GDM1 (cell line): ENCODE measurements at places on chromosomes 12 and 14.

DNA sequence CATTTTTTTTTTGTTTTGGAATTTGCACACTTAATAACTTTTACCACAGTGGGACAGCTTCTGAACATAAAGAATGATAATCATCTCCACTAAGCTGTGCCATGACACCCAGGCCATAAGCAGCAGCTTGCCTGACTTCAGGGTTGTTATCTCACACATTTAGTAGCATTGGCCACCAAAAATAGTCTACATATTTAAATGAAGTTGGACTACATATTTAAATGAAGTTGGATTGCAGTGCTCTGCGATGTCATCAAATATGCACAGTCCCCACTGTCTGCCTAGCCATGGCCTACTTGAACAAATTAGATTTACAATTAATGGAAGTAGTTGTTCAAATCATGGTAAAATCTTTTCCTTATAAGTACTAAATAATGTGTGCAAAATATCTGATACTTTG lies 101.0 kb downstream of the KLRB1 start:
- no peak for DNase-seq

DNA sequence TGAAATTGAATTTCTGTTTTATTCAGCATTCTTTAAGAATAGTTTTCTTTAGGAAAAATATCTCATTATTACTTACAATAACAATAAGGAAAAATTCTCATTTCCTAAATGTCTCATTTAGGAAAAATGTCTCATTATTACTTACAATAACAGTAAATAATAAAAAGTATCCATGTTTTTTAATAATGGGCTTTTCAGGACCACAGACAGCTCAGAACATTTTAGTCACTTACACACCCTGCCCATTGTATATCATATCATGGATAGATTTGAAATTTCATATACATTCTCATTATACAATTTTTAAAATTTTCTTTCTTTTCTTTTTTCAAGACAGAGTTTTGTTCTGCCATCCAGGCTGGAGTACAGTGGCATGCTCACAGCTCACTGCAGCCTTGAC lies 58.9 kb downstream of the ASCL1 start:
- no peak for DNase-seq

- DNase-seq, result no peak
These were observed 43.6 kb downstream of the RFLNA start for GRCh38 chr12:124338448-124338847.

DNA sequence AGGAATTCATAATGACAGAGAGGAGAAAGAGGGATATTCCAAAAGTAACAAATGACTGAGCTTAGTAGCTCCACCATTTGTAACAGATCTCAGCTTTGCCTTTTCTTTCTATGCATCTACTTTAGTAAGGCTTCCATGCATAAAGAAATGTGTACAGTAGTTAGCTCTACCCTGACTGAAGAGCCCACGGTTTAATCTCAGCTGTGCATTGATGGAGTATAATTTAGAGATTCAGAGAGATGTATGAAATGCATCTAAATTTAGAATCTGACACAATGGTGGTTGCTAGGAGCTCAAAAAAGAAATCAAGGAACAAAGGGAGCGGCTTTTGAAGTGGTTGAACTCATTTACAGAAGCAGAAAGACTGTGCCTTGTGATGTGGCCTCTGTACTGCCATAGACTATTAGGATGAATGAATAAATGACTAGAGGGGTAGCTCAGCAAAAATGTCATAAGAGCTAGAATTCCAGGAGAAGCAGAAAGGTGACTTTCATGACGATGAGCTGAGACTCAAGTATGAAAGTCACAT lies 838.6 kb downstream of the RPS29 start:
- no peak for DNase-seq

GRCh38 chr12:132228476-132229192 lies 84.4 kb downstream of the NOC4L start:
- no peak for DNase-seq

DNA sequence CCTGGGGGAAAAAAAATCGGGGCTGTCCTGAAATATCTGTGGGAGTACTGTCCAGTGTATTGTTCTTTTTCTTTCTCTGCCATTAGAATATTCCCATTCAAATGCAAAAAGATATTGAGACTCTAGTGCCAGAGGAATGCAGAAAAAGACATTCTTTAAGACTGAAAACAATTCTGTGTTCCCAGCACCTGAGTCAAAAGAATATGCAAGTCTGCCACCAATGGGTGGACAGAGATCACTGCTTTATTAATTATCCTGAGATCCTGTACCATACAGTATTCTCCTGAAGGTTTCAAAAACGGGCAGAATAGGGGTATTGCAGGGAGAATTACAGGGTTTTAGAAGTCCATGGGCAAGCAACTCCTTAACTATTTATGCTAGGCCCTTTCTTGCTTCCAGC lies 361.8 kb downstream of the C12orf50 start:
- DNase-seq, result no peak

DNA sequence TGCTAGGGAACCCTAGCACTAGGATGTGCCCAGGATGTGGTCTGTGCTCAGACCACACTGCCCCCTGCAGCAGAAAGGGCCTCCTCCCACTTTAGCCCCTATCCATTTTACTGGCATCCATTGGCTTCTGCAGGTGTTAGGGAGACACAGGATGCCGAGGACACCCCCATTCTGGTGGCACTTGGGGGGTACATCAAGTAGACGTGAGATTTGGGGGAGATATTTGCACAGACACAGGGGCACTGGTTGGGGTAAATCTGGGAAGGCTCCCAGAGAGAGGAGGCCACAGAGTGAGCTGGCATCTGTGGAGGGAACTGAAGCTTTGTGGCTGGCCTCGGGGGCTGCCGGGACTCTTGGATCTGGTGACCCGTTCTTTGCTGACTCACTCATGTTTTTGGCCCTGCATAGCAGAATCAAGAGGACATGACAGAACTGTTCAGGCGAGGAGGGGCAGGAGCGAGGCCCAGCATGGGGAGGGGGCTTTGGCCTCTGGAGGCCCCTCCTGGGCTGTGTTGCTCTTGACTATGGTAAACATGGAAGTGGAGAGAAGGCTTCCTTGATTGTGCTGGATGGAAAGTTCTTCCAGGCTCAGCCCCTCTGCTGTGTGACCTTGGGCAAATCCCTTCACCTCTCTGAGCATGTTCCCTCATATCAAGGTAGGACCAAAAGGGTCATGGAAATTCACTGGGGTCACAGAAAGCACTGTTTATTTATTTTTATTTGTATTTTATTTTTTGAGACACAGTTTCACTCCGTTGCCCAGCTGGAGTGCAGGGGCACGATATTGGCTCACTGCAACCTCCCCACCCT lies 1.8 kb downstream of the PLBD2 start:
- no peak for DNase-seq

DNA sequence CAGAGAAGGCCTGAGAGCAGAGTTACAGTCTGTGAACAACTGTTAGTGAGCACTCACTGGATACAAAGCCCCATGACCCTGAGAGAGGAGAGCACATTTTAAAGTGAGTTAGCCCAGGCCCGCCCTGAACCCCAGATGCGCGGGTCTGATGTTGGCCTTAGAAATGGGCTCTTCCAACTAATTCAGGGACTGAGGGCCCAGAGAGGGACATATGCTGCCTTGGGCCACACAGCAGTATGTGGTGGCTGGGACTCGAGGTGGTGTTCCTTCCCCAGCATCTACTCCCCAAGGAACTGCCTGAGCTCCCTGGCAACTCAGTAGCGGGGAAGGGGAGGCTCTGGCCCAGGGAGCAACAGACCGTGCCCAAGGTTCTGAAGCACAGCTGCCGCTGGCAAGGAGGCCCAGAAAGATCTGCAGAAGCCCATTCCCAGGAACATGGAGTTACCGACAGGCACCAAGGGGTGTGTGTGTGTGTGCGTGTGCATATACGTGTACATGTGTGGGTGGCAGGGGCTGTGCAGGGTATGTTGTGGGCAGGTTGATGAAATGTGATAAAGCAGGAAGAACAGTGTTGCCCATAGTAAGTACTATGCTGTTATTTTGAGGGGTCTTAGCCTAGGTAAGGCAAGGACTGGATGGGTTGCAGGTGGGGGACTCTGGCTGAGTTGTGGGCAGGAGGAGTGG lies 40.5 kb downstream of the KRT80 start:
- DNase-seq, result no peak

GRCh38 chr14:89858089-89858488 lies 96.4 kb downstream of the EFCAB11 start:
- no peak for DNase-seq

DNA sequence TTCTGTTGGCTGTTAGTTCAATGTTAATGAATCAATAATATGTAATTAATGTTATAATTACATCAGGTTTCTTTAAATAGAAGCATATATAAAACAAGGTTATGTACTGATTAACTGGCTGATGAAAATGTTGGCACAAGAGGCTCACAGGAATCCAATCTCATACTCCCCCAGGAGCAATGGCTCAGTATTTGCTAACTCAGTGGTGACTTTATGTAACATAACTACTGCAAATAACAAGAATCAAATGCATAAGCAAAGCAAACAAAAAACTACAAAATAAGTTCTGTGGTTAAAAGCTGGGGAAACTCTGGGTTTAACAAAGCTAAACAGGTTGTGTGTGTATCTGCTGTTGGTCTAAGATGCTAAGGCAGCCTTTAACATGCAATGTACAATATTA lies 27.7 kb upstream of the BBS10 start:
- DNase-seq, result no peak

- peak; percentile 61 for DNase-seq
These were observed 418.5 kb downstream of the TMEM121 start for GRCh38 chr14:105944632-105945610.

DNA sequence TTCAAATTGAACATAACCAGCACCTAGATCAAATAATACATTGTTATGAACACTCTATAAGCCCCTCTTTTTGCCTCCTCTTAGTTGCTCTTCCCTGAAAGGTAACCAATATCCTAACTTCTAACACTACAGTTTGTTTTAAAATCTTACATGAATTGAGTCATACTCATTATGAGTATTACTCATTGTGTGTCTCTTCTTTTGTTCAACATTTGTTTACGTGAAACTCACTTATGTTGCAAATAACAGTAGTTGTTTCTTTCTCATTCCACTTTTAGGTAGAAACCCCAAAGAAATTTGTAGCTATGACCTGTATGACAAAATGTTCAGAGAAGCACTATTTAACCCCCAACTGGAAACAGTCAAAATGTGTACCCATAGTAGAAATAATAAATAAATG lies 6.6 kb downstream of the LRRC9 start:
- no peak for DNase-seq

GRCh38 chr14:76640923-76641395 lies 120.3 kb upstream of the VASH1 start:
- DNase-seq, result no peak

- no peak for DNase-seq
These were observed 170.9 kb upstream of the RTL1 start for GRCh38 chr14:101074196-101075024.

- DNase-seq, result no peak
These were observed 3.3 kb downstream of the KRT18 start for GRCh38 chr12:52952076-52952801.

DNA sequence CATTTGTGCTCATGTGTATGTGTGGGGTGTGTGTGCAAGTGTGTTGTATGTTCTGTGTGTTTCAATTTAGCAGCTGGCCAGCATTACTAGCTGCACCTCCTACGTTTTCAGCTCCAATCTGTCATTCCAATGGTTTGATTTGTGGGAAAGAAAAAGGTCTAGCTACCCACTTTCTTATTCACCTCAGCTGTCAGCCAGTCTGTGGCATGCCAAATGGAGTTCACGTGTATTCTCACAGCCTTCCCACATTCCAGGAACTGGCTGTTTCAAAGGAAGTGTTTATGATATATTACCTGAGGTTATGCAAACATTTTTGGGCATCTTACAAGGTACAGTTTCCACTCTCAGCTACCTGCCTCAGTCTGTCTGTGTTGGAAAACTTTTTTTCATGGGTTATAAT lies 220.2 kb upstream of the CPNE8 start:
- no peak for DNase-seq

DNA sequence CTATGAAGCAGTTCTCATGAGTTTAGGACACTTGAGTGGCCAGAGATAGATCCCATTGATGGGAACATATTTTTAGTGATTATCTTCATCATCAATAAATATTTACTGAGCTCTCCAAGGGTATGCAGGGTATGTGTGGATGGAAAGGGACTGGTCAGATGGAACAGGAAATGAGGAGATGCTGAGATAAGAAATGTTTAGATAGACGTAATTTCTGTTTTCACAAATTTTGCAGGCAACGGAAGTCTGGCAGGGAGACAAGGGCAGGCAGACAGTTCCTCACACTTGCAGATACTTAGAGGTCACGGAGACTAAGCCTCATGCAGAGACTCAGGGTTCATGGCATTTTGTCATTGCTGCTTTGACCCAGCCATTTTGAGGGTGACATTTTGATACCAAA lies 24.3 kb downstream of the BCL2L14 start:
- DNase-seq, result no peak

- no peak for DNase-seq
These were observed 34.6 kb downstream of the SLC6A12 start for GRCh38 chr12:179131-179884.

DNA sequence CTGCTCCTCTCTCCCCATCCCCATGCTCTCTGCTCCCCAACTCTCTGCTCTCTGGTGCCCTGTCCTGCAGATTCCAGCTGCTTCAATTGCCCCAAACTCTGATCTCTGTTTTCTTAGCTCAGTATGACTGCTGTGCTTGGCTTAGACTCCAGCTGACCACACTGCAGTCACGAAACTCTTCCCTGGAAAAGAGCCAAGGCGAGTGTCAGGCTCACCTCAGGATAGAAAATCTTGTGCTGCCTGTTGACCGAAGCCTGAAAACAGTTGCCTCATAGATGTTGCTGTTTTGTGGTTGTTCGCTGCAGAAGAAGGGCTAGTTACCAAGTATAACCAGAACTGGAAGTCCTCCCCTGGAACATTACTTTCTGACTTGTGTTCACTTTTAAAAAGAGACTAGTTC lies 6.7 kb upstream of the STON2 start:
- DNase-seq, result no peak

- DNase-seq, result no peak
These were observed 22.6 kb upstream of the PTGR2 start for GRCh38 chr14:73829071-73829470.

DNA sequence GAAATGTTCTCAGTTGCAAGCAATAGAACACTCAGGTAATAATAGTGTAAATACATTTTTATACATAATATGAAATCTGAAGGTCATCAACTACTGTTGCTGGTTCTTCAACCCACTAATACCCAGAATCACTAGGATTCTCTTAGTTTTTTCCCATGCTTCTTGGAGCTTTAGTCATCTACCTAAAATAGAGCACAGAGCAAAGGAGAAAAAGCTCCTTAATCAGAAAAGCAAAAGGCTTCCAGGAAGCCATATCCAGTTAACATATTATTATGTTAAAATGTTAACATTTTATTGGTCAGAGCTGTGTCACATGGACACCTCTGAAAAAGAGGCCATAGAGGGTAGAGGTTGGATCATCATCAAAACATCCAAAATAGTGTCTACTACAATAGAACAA lies 57.0 kb downstream of the CCER1 start:
- DNase-seq, result no peak

GRCh38 chr12:54378796-54379397 lies 5.6 kb downstream of the ZNF385A start:
- no peak for DNase-seq
